ENCODE measurements at places on chromosomes 13 and 19.

GRCh38 chr13:98717256-98717655, 35.2 kb downstream of the SLC15A1 start:
- H3K36me3 ChIP-seq, result no peaks in the 10 kb centered on the region
- peaks cover 4% of the 10 kb centered on the region for H3K27me3 ChIP-seq
- H3K27ac ChIP-seq, result no peak overlapping the region
- no peaks in the 10 kb centered on the region for H3K4me1 ChIP-seq
- no peak overlapping the region for H3K4me3 ChIP-seq
- DNase-seq, result no peak

GRCh38 chr13:102875256-102875655, 29.4 kb downstream of the ERCC5 start:
- H3K27ac ChIP-seq, result no peak overlapping the region
- H3K36me3 ChIP-seq, result peaks cover 48% of the 10 kb centered on the region
- peaks cover 16% of the 10 kb centered on the region for H3K4me1 ChIP-seq
- no peak for DNase-seq

DNA sequence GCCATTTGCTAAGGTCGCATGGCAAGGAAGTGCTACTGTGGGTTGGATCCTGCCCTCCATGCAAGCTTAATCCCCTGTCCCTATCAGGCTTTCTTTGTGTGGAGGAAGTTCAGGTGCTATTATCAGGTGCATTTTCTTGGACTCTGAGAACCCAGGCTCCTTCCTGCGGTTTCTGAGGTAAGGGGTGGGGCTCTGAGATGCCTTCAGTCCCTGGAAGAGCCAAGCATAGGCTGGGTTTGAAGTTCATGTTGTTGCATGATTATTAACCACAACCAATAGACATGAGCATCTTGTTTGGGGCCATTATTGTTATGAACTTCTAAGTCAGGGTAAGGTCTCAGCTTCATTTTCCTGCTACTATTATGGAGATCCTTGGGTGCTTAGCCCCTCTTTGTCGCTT, 109.5 kb downstream of the NALCN start:
- no peak for DNase-seq
- H3K4me1 ChIP-seq, result no peaks in the 10 kb centered on the region
- no peak overlapping the region for H3K27ac ChIP-seq
- H3K27me3 ChIP-seq, result no peaks in the 10 kb centered on the region

DNA sequence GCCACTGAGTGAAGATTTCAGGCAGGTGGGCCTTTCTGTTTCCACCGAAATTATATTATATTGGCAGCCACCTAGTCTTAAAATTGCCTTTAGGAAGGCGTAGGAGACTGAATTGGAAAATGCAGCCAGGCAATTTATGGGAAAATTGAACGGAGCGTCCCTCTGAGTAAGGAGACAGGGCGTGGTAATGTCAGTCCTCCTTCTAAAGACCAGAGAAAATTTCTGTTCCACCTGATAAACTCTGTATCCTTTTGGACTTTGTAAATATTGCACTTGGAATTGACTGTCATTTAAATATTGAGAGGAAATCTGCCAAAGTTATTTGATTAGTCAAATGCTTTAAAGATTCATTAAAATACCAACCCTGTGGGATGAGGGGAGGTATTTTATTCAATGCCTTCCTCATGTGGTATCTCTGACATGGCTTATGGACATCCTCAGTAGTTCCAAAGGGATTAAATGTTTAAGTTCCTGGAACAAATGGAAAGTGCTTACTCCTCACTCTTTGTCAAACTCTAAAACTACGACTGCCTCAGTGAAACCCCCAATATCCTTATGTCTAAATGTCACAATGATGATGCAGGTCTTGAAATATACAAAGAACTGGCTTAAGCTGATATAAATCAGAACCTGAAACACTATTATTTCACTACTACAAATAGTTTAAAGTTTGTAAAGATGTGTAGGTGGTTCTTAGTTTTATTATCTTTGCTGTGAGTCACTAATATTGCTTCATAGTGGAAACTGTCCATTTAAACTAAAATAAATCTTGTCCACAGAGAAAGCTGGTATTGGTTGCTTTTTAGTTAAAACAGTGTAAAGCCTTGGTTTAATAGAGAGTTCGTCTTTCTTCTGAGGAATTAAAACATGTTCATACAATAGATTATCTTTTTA, 203.2 kb downstream of the FGF14 start:
- no peak overlapping the region for H3K4me3 ChIP-seq
- no peak overlapping the region for H3K27ac ChIP-seq
- H3K36me3 ChIP-seq, result no peaks in the 10 kb centered on the region
- no peaks in the 10 kb centered on the region for H3K4me1 ChIP-seq

DNA sequence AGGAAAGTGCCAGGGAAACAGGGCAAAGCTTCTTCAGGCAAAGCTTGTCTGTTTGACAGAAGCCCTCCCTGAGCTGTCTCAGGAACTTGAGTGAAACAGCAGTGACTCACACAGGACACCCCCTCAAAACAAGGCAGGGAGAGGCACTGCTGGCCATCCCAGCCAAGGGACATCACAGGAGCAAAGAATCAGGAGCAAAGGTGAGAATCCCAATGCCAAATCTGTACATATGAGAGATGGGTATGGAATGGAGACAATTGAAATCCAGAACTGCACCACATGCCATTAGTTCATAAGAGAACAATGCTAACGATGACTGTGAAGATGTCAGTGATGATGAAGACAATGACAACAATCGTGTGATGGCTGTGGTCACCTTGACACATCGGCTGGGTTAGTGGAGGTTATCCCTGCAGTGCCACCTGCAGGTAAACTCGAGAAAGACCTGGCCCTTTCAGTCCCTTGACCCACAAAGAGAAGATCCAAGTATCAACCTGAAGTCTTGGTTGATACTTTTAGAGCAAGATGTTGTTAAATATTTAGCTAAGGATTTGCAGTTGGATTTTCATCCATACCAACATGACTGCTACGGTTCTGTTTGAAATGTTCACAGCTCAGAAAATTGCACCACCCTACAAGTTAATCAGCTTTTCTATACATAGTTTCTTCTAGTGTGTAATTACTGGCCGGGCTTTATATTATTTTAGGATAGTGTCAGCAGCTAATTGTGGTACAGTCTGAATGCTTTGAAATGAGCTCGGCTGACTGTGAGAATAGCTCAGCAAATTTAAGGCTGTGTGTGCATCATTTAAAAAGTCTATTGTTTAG, 42.0 kb upstream of the IPO5 start:
- H3K36me3 ChIP-seq, result no peaks in the 10 kb centered on the region
- no peak overlapping the region for H3K4me3 ChIP-seq
- H3K27ac ChIP-seq, result no peak overlapping the region
- no peaks in the 10 kb centered on the region for H3K4me1 ChIP-seq
- DNase-seq, result peak; percentile 21

DNA sequence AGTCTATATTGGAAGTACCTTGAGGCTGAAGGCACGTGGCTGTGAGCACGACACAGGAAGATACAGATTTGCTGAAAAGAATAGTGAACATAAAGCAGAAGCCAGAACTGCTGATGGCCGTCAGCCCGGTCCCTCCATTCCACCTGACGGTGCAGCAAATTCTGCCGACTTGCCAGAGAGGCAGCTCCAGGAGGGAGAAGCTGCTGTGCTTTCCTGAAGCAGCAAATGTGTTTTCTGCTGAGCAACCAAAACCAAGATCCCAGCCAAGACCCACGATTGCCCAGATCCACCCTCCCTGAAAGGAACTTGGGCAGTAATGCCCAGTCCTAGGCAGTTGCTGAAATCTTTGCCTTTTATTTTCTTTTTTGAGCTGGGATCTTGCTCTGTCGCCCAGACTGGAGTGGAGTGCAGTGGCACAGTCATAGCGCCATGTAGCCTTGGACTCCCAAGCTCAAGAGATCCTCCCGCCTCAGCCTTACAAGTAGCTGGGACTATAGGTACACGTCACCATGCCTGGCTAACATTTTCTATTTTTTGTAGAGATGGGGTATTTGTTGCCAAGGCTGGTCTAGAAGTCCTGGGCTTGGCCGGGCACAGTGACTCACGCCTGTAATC, 7.0 kb upstream of the RCN3 start:
- H3K4me3 ChIP-seq, result no peak overlapping the region
- peaks cover 3% of the 10 kb centered on the region for H3K27me3 ChIP-seq
- DNase-seq, result no peak
- no peaks in the 10 kb centered on the region for H3K36me3 ChIP-seq
- peaks cover 5% of the 10 kb centered on the region for H3K4me1 ChIP-seq

- DNase-seq, result no peak
- no peaks in the 10 kb centered on the region for H3K36me3 ChIP-seq
- no peaks in the 10 kb centered on the region for H3K27me3 ChIP-seq
- no peak overlapping the region for H3K4me3 ChIP-seq
These were observed 48.6 kb downstream of the UBL3 start for GRCh38 chr13:29801737-29802305.

- H3K4me3 ChIP-seq, result no peak overlapping the region
- peaks cover 26% of the 10 kb centered on the region for H3K36me3 ChIP-seq
- H3K27me3 ChIP-seq, result no peaks in the 10 kb centered on the region
- no peak overlapping the region for H3K27ac ChIP-seq
- DNase-seq, result no peak
These were observed 9.0 kb downstream of the MICU2 start for GRCh38 chr13:21594715-21595545.

- peak overlapping the region; percentile 95 for H3K27ac ChIP-seq
- DNase-seq, result no peak
- no peaks in the 10 kb centered on the region for H3K27me3 ChIP-seq
- peak overlapping the region; percentile 57 for H3K4me3 ChIP-seq
- peaks cover 71% of the 10 kb centered on the region for H3K4me1 ChIP-seq
- H3K36me3 ChIP-seq, result peaks cover 8% of the 10 kb centered on the region
These were observed 83.4 kb downstream of the GNG7 start for GRCh38 chr19:2619076-2619475.
